ENCODE measurements at places on chromosomes 6 and 20.

DNA sequence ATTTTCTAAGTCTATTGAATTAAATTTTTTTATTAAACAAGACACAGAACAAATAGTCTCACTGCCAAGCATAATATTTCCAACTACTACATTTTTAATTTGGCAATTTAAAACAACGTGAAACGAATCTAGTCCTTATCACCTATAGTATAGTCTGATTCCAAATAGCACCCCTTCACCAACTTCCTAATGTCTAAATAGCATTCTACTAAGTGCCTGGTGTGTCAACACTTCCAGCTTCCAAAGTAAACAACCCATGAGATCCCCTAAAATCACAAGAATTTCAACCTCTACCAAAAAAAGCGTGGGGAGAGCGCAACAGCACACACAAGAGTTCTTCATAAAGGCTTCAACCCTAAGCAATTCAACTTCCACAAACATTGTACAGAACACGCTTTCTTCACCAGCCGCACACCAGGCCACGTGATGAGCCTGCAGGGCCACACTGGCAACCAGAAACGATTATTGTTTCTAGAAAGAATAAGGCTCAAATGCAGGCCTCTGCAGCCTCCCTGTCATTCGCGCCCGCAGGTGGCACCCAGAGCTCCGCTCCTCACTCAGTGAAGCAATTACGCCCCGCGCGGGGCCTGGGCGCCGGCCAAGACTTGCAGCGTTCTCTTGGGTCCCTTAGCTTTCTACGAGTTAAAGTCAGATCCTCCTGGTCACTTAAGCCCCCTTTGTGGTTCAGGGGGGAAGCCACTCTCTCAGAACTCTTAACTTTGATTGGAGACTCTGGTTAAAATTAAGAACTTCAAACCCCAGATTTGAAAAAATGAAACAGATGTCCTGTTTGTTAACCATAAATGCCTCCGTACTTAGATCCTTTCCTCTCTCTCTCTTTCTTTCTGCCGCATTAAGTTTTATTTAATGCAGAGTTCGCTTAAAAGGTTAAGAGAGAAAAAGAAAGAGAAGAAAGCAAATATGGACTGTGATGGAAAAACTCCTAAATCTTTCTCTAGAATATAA, 18.3 kb downstream of the SIM1 start:
- peak; percentile 76 for DNase-seq

DNA sequence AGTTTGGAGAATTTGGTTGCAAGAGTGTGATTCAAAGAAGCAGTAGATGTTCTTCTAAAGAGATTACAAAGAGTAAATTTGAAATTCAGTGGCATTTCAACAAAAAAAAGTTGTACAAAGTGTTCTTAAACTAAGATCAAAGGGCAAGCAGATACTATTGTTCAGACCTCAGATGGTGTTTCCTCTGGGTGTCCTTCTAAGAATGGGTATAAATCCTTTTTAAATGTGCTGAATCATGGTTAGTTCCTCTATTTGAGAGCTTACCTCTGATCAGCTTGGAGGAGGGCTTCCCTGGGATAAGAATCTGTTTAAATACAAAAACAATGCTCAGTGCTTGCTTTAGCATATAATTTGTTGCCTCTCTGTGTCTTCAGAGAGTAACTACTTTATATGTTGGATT, 6.3 kb downstream of the BMP6 start:
- DNase-seq, result no peak

- DNase-seq, result no peak
Observed at GRCh38 chr6:107219851-107220250, 104.5 kb upstream of the BEND3 start.

- peak; percentile 83 for DNase-seq
Observed at GRCh38 chr20:45867819-45868176, 10.4 kb downstream of the ZSWIM3 start.

- DNase-seq, result peak; percentile 23
Observed at GRCh38 chr20:61263084-61263695, 11.1 kb downstream of the CDH4 start.

DNA sequence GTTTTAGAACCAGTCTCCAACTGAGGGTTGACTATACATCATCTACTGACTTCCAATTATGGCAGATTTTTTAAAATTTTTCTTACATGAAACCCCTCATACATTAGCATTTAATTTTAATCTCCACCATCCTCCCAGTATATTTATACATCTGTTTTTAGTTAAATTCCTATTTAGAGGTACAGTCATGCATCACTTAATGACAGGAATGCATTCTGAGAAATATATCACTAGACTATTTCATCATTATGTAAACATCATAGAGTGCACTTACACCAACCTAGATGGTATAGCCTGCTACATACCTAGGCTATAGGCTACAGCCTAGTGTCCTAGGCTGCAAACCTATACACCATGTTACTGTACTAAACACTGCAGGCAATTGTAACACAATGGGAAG, 316.7 kb upstream of the MARCKS start:
- peak; percentile 70 for DNase-seq

All from EH (cell line).